ENCODE measurements at places on chromosomes 3 and 15.

GRCh38 chr3:190308154-190308553, 14.1 kb downstream of the CLDN1 start:
- no peak for DNase-seq

- no peak for DNase-seq
Observed at GRCh38 chr15:60871152-60871551, 357.9 kb downstream of the RORA start.

DNA sequence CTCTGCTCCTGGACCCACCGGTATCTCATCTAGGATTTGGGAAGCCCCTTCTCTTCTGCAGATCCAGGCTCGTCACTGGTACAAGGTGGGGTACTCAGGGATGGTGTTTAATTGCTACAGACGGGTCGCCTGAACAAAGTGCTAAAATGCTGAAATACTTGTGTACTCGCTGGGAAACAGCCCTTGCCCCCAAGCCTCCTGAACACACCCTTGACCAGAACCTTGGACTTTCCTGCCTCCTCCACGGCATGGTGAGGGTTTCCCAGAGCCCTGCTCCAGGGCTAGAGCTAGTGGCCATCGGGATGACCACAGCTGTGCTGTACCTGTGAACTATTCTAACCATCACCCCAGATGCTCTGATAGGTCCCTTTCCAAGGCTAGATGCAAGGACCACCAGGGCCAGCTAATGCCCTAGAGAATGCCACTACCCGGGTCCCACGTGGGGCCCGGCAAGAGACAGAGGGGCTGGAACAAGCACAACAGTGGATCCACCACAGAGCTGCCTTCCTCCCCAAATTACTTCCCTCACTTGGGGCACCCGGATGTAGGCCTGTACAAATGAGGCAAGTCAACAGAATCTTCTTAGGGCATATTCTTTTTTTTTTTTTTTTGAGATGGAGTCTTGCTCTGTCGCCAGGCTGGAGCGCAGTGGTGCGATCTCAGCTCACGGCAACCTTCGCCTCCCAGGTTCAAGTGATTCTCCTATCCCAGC, 267.3 kb downstream of the FOXP1 start:
- DNase-seq: no peak

DNA sequence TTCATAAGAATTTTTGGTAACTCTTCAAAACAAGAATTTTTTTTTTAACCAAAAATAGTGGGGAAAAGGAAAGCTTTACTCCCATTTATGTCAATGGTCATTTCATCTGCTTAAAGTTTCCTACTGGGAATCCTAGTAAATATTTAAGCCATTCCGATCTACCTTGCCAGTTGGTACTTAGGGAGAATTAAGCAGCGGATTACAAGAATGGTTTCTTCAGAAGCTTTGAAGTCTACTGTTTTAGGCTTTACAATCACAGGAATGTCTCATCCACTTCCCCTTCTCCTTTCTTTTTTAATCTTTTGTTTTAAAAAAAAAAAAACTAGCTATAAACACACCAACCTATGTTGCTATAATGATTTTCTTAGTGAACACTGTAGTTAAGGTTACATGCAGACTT, 341.4 kb upstream of the ATP11B start:
- no peak for DNase-seq

DNA sequence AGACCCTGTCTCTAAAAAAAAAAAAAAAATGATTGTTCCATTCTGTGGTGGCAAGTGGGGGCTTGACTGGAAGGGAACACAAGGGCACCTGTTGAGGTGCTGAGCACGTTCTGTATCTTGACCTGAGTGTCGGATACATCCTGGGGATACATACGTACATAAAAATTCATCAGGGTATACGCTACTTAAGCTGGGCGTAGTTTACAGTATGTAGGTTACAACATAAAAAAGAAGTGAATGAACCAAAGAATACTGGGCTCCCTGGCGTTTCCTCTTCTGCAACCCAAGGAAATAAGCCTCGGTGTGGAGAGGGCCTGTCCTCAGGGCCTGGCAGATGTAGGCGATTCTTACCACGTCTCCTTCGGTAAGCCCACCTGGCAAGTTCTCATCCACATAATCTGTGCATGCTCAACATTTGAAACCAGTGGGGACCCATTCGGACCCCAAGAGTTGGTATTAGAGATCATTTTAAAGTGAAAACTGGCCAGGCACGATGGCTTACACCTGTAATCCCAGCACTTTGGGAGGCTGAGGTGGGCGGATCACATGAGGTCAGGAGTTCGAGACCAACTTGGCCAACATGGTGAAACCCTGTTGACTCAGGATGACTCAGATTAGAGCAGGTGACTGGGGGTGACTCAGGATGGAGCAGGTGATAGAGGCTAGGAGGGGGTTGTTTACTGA, 5.1 kb upstream of the MUC20 start:
- no peak for DNase-seq

- DNase-seq: no peak
Observed at GRCh38 chr15:64341961-64342360, 14.0 kb downstream of the CSNK1G1 start.

DNA sequence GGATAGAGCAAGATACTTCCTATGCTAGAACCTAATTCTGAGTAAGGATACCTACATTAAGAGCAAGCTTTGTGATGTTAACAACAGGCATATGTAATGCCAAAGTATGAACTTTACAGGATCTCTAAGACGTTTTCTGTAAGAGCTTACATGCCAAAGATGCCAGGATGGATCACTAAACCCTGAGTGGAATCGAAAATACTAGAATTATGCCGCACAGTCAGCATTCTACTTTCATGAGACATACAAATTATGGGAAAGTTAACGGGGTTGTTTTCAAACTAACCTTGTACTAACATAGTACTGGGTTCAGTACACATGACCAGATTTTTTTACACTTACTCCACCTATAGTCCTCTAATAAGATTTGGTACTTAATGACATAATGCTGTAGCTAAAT, 55.1 kb downstream of the AAGAB start:
- no peak for DNase-seq

DNA sequence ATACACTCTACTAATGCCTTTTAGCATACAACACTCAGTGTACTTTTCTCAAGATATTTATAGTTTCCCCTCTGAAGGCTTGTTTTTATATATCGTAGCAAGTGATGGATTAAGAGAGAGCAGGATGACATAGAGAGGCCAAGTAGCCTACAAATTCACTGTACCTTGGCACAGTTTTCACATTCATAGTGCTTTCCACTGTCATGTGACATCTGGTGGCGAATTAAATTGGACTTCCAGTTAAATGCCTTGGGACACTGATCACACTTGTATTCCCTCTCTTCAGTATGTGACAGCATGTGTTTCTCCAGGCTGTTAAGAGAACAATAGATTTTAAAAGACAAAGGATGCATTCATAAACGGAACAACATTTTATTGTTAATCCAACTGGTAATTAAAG, 541.1 kb downstream of the MECOM start:
- DNase-seq: no peak

DNA sequence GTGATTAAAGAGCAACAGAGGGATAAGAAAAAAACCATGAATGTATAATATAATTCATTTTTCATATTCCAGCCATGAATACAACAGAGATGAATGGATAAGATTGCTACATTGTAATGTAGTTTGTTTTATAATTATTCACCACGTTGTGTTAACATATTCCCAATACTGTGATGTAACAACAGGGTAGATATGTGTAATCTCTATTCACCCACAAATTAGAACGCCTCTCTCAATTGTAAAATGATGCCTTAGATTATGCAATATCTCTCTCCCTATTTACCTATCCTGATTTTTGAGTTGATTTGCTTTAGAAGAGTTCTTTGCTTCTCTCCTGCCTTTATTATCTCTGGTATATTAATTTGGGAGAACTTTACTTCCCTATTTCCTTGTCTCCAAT, 193.6 kb downstream of the AGBL1 start:
- DNase-seq: no peak

- DNase-seq: no peak
Observed at GRCh38 chr3:29516164-29516563, 235.3 kb downstream of the RBMS3 start.

DNA sequence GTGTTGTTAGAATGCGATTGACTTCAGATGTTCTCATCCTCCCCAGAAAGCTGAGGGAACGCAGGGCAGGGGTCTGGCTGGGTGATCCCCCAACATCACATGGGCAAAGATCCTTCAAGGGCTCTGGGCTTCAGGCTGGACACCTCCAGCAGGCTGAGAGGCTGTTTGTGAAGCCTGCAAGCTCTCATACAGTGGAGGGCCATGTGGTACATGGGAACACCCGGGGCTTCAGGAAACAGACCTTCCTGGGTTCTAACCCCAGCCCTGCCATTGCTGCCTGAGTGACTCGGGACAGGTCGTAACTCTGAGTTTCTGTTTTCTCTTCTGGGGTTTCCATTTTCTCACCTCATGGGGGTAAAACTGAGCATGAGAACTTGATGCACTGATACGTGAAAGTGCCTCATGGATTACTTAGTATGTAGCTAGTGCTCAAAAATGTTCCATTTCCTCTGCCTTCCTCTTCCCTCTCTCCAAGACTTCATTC, 81.2 kb downstream of the TLE3 start:
- DNase-seq: no peak

- no peak for DNase-seq
Observed at GRCh38 chr3:143203142-143203541, 83.6 kb downstream of the CHST2 start.

DNA sequence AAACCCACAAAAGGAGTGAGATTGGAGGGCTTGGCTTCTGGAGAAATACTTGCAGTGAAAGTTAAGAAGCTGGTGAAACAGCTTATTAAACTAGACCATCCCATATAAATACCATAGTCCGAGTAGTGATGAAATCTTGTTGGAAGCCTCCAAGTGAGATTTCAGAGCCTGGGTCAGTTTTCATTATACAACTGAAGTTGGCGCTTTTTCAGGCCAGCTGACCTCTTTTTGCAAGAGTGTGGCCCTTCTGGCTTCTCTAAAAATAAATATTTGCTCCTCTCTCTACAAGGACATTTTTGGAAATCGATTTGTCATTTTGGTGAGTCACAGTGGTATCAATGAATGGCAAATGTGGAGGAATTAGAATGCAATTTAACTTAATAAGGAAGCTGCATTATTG, 51.2 kb upstream of the THRB start:
- DNase-seq: no peak

DNA sequence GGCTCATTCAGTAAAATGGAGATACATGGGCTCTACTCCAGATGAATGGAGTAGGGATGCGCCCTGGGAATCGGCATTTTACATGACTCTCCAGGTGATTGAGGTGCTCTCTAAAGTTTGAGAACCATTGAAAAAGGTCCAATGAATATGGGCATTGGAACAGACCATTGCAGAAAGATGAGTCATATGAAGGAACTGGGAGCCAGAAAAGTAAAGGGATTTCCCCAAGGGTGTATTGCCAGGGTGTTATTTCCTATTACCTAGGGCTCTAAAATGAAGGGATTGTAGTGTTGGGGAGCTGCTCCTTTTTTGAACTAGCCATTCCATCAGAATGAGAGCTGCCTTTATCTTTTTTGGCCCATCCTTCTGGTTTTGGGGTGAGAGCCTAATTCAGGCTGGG, 21.7 kb downstream of the CLDN11 start:
- no peak for DNase-seq

- DNase-seq: no peak
Observed at GRCh38 chr3:178628037-178628436, 91.8 kb downstream of the KCNMB2 start.

DNA sequence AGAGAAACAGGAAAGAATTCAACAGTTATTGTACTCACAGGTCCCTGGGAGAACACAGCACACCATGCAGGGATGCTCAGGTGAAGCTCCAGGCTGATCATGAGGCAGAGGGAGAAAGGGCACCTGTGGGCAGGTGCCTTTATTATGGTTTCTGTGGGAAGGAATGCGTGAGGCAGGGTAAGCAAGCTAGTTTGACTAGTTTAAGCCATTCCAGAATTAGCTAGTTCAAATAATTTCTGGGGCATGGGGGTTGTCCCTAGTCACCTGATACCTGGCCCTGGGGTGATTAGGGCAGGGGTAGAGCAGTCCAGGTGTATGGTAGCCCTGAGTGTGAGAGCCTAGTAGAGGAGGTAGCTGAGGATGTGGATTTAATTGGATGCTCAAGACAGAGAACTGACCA, 47.9 kb upstream of the DCLK3 start:
- no peak for DNase-seq

DNA sequence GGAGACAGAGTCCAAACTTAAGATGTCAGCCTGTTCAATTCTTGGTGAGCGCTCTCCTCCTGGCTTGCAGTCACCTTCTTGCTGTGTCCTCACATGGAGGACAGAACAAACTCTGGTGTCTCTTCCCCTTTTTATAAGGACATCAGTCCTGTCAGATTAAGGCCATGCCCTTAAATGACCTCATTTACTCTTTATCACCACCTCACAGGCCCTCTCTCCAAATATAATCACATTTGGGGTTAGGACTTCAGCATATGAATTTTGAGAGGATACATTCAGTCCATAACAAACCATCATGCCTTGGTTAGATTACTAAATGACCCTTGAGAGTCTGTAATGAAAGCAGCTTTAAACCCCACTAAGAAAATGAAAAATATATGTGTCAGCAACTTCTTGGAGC, 175.2 kb downstream of the TAFA4 start:
- no peak for DNase-seq

DNA sequence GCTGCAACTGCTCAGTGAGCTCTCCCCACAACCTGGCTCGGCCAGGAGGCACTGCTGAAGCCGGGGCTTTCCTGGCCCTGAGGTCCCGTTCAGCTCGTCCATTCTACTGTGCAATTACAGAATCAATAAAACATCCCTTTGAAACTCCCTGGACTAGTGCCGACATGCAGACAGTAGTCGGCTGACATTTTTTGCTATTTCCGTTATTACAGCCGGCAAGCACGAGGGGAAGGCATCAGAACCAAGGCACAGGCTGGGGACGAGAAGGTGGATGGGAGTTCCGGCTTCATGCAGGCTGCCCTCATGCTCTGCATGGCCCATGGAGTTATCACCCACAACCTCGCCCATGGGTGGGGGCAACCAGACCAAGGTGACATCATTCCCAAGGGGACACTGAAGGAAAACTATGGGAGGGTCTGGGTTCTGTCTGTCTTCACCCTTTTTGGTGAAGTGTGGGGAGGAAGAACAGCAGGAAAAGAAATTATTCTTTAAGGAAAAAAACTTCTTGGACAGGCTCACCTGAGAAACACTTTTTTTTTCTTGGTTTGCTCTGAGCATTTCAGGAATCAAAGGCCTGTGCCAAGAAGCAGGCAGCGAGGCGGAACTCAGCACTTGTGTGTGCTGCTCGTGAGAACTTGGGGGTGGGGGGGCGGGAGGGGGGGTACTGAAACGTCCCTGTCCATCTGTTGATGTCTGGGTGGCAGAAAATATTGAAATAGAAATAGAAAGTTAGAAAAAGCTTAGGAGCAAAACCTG, 154.5 kb downstream of the FOXP1 start:
- no peak for DNase-seq

DNA sequence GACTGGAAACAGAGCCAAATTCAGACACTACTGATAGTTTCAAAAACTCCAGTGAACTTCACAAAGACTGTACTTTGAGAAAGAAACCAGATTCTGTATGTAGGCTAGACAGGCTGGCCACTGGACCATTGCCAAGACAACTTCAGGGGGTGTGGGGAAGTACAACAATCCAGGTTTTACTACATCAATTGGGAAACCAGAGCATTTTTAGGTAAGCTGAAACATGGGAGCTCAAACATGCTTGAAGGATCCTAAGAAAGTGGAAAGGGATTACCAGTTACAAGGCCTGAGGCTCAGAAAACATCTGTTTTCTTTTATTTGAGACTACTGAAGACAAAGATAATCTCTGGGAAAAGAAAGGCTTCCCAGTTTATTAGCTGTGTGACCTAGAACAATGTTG, 26.9 kb upstream of the ZNF280D start:
- DNase-seq: no peak
